ENCODE measurements at places on chromosomes 3 and 15.

GRCh38 chr3:46999516-47000197, 20.2 kb downstream of the NBEAL2 start:
- no peak for DNase-seq

DNA sequence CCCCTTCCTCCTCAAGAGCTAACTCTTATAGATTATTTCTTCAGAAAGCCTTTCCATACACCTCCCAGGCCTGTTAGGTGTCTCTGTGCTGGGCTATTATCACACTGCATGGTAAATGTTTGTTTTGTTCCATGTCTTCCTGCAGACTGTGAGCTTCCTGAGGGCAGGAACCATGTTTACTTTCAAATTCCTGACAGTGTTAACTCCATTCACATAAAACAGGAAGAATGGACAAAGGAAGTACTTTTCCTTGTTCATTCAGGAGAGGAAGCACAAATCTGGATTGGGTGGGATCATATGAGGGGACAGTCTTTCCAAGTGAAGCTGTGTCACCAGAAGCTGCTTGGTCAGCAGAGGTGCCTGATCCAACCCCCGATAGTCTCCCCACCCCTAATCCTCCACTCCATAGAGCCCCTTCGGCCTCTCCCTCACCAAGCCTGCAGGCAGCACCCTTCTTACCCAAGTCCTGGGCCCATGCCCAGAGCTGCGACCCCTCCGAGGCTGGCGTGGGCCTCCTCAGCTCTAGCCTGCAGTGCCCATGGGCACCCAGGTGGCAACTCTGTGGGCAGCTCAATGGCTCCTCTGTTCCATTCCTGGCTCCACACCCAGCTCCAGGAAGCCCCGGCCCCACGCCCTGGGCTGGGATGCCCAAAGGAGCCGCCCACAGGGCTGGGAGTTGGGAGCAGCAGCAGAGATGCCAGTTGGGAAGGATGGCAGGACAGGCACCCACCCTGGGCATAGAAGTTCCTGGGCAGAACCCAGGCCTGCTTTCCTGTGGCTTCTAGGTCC, 6.9 kb downstream of the SHF start:
- DNase-seq: no peak

DNA sequence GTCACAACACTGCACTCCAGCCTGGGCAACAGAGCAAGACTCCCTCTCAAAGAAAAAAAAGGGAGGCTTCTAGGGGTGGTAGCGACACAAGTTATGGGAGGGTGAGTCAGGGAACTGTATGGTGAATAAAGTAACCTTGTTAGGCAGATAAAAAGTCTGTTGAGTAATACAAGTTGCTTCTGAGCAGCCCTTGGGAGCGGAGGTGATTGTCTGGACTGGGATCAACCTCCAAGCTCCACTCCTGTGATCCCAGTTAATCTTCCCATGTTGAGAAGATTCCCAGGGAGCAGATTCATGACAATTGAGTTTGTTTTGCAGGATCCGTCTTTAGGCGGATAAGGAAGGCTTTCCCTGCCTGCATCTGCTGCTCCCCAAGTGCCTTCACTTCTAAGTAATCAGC, 335.9 kb downstream of the THSD4 start:
- DNase-seq: no peak

- DNase-seq: no peak
Observed at GRCh38 chr15:38263996-38264395, 11.4 kb downstream of the SPRED1 start.

- DNase-seq: no peak
Observed at GRCh38 chr3:104849070-104849469, 517.6 kb upstream of the ALCAM start.

- no peak for DNase-seq
Observed at GRCh38 chr15:64521726-64522164, 61.4 kb downstream of the ZNF609 start.

- no peak for DNase-seq
Observed at GRCh38 chr3:107082527-107082926, 294.7 kb upstream of the CCDC54 start.

DNA sequence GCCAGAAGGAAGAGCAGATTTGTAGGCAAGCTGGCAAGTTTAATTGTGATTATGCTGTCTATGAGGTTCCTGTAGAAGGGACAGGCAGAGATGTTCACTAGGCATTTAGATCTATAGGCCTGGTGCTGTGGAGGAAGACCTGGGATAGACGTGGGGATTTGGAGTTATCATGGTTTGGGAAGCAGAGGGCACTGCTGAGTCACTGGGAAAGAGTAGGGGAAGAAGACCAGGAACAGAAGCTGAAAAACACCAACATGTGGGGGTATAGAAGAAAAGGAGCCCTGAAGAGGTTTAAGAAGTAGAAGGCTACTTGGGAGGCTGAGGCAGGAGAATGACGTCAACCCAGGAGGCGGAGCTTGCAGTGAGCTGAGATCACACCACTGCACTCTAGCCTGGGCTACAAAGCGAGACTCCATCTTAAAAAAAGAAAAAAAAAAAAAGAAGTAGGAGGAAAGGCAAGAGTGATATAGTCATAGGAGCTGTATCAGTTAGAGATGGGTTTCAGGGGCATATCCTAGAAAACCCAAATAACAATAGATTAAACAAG, 19.3 kb downstream of the GRK7 start:
- no peak for DNase-seq

GRCh38 chr15:73628976-73629797, 4.0 kb downstream of the NPTN start:
- no peak for DNase-seq

- no peak for DNase-seq
Observed at GRCh38 chr3:31699309-31699953, 166.7 kb downstream of the STT3B start.

DNA sequence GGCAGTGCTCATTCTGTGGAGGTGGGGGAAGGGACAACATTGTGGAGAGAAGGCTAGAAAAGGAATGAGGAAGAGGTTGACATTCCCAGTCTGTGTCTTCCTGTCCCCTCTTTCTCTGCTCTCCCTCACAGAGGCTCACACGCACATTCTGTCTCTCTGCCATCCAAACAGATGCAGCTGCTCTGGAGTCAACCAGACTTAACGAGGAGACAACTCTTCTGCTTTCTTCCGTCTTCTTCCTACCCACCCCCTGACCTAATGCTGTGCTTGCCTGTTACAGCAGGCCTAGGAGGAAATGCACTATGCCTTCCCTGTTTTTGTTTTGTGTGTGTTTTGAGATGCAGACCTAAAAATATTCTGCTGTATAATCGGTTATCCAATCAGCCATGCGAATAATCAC, 121.9 kb downstream of the CACNA1D start:
- no peak for DNase-seq

DNA sequence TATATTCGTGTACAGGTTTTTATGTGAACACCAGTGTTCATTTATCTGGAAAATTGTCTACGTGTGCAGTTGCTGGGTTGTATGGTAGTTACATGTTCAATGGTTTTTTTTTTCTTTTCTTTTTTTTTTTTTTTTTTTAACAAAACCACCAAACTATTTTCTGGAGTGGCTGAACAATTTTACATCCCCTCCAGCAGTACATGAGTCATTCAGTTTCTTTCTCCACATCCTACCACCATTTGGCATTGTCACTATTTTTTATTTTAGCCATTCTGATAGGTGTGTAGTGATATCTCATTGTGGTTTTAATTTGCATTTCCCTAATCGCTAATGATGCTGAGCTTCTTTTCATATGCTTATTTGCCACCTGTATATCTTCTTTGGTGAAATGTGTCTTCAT, 256.3 kb upstream of the EOMES start:
- DNase-seq: no peak

DNA sequence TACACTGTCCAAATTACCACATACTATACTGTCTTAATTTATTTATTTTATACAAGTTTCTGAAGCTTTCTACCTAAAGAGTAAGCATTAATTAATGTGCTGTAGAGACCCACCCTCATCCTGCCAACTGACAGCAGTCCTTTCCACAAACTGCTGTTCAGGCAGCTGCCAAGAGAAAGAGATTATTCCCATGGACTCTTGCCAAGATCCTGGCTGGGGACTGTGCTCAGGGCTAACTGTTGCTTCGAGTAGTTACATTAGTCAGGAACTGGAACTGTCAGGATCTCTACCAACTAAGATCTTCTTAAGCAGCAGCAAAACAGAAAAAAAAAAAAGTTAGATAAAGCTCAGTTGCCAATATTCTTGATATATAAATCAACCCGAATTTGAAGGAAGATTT, 398.8 kb downstream of the MECOM start:
- peak; percentile 84 for DNase-seq

GRCh38 chr3:64031540-64032508, 8.5 kb upstream of the PSMD6 start:
- DNase-seq: no peak

DNA sequence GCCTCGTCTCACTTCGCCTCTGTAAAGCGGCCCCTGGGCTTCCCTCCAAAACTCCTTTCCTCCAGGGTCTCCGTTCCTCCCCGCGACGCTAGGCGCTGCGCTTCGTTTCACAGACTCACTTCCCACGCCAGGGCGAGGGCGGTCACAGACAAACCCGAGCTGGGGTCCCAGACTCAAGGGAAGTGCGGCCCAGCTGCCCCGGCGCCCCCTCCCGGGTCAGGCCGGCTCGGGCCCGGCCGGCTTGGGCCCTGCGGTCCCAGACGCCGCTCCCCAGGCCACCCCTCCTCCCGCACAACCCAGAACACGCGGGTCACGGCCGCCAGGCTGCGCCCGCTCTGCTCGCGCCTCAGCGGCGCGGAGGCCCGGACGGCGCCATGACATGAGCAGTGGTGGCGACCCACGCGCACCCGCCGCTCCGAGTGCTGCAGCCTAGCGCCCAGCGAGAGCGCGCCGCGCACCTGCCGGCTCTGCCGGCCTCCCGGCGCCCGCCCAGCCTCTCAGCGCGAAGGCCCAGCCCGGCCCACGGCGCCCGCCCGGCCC, 547 bp downstream of the NUP210 start:
- peak; percentile 36 for DNase-seq

DNA sequence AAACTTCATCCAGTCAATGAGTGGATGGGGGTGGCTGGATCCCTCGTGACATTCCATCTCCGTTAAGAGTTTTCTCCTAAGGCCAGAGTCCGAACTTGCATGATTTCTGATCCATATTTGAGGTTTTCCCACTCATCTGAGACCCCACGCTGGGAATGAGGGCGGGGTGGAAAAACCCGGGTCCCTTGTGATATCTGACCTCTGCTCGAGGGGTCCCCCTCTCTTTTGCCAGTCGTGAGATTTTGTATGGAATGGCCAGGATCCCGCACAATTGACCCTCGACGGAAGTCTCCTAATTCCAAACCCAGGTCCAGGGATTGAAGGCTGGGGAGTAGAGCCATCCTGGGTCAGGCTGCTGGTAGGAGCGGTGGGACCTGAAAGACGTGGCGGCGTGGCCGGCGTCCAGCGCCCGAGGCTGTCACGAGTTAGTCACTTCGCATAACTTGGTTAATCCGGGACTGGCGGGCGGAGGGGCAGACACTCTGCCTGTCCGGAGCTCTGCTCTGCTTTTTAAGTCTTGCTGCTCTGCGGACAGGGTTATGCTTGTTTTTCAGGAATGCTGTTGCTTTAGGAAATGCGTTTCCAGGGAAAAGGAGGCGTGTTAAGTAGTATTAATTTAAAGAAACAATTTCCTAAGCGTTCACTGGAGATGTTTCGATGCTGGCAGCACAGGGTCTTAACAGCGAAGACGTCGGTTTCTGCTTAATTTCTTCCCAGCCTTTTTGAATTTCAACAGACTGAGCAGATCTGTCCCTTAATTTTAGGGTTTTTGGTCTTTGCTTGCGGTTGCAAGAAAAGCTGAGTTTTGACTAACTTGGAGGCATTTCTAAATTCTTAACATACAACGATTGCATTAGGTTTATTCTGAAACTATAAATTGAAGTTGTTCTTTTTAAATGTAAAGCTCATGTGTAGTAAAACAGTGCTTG, 69.7 kb upstream of the LRRFIP2 start:
- DNase-seq: peak; percentile 7

GRCh38 chr15:64883100-64883581, 28.6 kb upstream of the ANKDD1A start:
- no peak for DNase-seq

DNA sequence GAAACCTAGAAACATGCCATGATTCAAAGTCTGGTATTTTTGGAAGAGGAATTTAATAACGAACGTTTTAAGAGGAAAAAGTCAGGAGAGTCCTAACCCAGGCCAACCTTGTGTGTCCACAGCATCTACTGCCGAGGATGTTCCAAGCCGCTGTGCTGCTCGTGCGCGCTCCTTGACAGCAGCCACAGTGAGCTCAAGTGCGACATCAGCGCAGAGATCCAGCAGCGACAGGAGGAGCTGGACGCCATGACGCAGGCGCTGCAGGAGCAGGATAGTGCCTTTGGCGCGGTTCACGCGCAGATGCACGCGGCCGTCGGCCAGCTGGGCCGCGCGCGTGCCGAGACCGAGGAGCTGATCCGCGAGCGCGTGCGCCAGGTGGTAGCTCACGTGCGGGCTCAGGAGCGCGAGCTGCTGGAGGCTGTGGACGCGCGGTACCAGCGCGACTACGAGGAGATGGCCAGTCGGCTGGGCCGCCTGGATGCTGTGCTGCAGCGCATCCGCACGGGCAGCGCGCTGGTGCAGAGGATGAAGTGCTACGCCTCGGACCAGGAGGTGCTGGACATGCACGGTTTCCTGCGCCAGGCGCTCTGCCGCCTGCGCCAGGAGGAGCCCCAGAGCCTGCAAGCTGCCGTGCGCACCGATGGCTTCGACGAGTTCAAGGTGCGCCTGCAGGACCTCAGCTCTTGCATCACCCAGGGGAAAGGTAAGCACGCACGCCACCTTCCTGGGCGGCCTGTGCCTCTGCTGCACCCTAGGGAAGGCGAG, 28.4 kb downstream of the PML start:
- DNase-seq: no peak

- DNase-seq: peak; percentile 19
Observed at GRCh38 chr3:114452256-114452655, 158.4 kb downstream of the TIGIT start.

- DNase-seq: no peak
Observed at GRCh38 chr3:98730886-98731537, 32.1 kb upstream of the ST3GAL6 start.

GRCh38 chr3:13566769-13567310, 17.9 kb downstream of the FBLN2 start:
- DNase-seq: no peak

DNA sequence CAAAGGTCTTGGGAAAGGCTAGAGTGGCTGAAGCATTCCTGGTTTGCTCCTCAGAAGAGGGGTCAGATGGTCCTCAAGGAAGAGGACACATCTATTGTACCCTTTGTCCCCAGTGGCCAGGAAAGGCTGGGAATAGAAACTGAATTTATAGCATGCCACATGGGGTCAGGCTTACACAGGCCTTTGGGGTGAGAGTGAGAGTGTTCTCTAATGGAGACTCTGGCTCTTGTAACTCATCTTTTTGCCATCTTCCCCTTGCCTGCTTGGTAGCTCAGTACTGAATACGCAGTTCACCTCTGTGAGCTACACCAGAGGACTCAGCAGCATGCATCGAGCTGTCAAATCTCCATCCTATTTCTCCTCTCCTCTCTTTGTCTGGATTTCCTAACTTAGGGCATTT, 87.5 kb downstream of the ATP2B2 start:
- peak; percentile 10 for DNase-seq

- no peak for DNase-seq
Observed at GRCh38 chr3:189094539-189094938, 77.2 kb upstream of the TPRG1 start.
